Activated T-helper 1 cell treated with anti-CD3 and anti-CD28 coated beads, Interleukin-12 subunit alpha, Interleukin-12 subunit beta, Interleukin-2, Interleukin-4 antibody, amounts not matched to agents 30 ng/mL and 10 ng/mL and 1 ng/mL, durations not matched to agents 14 hours and 24 hours and 36 hours (primary cell): ENCODE measurements at places on chromosomes 11 and 22. TPM values are rescaled to one million over a fixed set of nuclear protein-coding genes. Genes with fewer than 3 reads are reported as not detected.

DNA sequence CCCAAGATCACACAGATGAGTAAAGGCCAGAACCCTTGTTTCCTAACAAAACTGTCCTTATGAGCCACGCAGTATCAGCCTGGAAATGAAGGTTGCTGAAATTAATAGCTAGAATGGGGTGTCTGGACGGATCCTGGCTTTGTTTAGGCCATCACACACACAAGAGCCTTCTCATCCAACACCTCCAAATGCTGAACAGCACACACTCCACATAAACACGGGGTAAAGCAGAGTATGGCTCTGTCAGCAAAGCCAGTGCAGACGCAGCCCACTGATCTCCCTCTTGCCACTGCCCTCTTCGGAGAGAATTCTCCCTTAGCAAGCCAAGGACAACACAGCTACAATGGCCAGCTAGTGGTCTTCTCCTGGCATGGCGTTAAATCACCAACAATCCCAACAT is 392.6 kb upstream of the SYN3 start:
- H3K27me3 ChIP-seq: no peaks in the 10 kb centered on the region
- DNase-seq: no peak
- H3K4me1 ChIP-seq: no peaks in the 10 kb centered on the region
- H3K4me3 ChIP-seq: no peak overlapping the region
- no peaks in the 10 kb centered on the region for H3K36me3 ChIP-seq
- no peak overlapping the region for H3K27ac ChIP-seq

DNA sequence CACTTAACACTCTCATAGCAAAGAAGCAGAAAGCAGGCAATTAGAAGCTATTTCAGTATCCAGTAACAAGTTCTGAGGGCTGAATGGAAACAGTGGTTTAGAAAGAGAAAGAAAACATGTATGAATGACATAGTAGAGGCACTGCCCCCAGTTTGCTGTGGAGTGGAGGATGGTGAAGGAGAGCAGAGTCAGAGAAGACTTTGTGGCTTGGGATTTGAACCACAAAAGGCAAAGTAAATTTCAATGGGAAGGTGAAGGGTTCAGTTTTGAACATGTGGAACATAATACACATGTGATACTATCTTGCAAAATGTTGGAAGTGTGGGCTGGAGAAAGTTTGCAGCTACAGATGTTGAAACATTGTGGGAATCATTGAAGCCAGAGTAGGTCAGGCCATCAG is 81.4 kb downstream of the SNX19 start:
- H3K4me3 ChIP-seq: no peak overlapping the region
- no peak for DNase-seq
- H3K36me3 ChIP-seq: no peaks in the 10 kb centered on the region
- no peaks in the 10 kb centered on the region for H3K4me1 ChIP-seq
- H3K27me3 ChIP-seq: peaks cover 15% of the 10 kb centered on the region

DNA sequence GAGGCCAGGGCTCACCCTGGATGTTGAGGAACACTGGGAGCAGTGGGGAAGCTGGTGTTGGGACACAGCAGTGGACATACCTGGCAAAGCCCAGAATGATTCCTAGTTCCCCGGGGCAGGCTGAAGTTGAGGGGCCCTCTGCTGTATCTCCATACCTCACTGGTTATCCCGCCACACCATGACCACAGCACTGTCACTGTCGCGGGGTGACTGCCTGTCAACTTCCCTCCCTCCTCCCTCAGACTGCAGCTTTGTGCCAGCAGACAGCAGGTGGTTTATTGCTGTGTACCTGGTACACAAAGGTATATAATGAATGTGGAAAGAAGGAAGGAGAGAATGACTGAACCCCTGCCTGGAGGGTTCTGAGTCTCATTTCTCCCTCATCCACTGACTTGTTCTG is 318.7 kb downstream of the TMEM135 start:
- no peak overlapping the region for H3K27ac ChIP-seq
- no peaks in the 10 kb centered on the region for H3K36me3 ChIP-seq
- H3K4me1 ChIP-seq: peaks cover 14% of the 10 kb centered on the region
- no peak for DNase-seq
- peaks cover 3% of the 10 kb centered on the region for H3K27me3 ChIP-seq

Gene LRRC4C
- total RNA-seq: not detected in 2 replicates

Gene C1QTNF6
- total RNA-seq: 4.8 and 4.9 TPM in 2 replicates

Gene MS4A3
- total RNA-seq: not detected in 2 replicates

Gene STK33
- total RNA-seq: 0.34 and 0.62 TPM in 2 replicates
